ENCODE measurements at places on chromosomes 5 and 9.

DNA sequence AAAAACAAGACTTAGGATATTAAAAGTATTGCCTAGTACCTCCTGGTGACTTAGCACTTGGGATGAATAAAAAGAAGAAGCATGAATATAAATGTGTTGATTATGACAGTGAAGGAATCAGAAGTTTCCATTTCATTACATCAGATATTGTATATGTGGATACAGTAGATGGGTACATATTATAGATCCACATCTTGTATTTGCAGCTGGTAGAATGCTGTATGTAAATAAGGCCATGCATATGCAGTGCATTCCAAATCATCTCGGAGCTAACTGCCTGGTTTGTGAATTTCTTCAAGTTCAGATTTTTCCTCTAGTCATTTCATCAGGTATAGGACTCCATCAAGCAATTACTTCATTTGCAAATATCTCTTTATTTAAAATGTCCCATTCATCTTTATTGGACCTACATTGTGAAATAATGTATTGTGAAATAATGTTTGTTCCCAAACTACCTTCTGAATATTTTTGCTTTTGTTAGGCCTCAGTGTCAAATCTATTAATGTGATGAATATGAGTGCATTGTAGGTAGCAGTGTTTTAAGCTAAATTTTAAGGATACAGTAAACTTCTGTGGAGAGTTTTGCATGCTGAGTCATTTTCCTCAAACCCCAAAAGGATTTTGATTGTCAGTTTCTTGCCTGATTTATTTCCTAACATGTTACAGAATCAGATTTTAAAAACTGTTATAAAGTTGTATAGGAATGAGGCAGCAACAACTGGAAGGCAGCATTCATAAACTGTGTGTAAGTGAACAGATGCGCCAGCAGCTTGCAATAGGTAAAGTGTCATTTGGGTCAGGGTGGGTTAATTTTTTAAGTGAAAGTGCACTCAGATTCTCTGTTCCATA is 370.8 kb upstream of the RIOK2 start:
- no peak for DNase-seq

DNA sequence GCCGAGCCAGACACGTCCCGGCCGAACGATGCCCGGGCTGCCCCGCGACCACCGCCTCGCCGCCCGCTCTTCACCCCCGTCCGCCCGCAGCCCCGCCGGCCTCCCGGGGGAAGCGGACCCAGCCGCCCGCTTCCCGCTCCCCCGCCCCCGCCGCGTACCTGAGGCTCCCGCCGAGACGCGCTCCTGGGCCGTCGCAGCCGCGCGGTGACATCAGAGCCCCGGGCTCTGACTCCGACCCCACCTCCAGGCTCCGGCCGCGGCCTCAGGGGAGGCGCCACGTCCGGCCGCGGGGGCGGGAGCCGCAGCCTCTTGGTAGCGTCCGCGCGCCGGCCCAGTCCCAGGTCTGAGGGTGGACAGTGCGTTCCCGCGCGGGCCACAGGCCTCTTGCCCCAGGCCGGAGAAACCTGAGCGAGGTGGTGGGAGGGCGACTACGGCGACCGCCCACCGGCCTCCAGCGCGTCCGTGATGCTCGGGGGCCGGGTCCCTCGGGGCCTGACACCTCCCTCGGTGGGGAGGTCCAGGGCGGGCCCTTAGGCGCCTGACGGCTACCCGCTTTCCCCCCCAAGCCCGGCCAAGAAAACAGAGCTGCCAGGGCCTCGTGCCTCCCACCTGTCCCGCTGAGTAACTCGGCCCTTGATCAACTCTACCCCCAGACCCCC is at the start of gene SHROOM1:
Gene SHROOM1 (minus strand): TSS at position 212 of the 659 bp plus-strand sequence. CDS start 4,507 bp downstream, outside the sequence.
- no peak for DNase-seq

GRCh38 chr5:67006500-67006848 is 190.1 kb downstream of the CD180 start:
- no peak for DNase-seq

GRCh38 chr5:159965031-159965837 is 43.7 kb upstream of the TTC1 start:
- no peak for DNase-seq

DNA sequence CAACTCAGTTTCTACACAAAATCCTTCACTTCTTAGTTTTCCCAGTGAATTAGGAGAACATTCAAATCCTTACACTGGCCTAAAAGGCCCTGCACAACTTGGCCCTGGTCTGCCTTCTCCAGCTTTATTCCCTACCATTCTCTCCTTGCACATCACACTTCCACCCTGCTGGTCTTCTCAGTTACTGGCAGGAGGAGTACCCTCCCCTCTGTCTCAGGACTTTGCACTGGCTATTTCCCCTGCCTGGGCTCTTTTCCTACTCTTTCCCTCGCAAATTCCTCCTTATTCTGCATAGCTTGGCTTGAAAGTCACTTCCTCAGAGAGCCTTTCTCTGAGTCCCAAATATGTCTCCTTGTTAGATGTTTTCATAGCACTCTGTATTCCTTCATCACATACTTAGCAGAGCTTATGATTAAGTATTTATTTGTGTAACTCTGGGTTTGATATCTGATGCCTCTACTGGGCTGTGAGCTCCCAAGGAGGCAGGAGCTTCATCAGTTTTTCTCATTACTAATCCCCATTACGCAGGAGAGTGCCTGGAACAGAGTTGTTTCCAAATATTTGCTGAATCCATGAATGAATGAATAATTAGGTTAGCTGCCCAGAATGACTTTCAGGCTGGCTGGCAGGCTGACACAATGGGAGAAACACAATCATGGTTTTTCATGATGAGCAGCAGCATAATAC is 159.8 kb upstream of the KLF9 start:
- no peak for DNase-seq

DNA sequence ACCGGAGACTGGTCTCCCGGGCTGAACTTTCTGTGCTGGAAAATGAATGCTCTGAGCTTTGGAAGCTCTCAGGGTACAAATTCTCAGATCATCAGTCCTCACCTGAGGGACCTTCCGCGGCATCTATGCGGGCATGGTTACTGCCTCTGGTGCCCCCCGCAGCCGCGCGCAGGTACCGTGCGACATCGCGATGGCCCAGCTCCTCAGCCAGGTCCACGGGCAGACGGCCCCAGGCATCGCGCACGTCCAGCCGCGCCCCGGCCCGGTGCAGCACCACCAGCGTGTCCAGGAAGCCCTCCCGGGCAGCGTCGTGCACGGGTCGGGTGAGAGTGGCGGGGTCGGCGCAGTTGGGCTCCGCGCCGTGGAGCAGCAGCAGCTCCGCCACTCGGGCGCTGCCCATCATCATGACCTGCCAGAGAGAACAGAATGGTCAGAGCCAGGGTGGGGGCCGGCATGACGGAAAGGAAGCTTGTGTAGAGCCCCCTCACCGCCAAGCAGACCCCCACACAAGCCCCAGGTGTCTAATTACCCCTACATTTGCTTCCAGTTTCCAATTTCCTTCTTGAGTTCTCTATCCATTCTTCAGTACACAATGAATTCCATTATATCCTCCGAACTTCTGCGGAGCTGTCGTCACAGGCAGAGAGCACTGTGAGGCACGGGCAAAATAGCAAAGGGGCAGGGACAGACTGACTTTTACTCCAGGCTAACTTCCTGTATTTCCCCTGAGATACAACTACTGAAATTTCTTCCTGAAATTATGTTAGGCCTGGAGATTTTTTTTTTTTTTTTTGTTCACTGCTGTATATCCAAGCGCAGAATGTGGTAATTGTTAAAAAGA is 23.2 kb downstream of the CDKN2A start:
- no peak for DNase-seq

- DNase-seq: no peak
Observed at GRCh38 chr5:33470544-33470943, 29.8 kb downstream of the TARS1 start.

DNA sequence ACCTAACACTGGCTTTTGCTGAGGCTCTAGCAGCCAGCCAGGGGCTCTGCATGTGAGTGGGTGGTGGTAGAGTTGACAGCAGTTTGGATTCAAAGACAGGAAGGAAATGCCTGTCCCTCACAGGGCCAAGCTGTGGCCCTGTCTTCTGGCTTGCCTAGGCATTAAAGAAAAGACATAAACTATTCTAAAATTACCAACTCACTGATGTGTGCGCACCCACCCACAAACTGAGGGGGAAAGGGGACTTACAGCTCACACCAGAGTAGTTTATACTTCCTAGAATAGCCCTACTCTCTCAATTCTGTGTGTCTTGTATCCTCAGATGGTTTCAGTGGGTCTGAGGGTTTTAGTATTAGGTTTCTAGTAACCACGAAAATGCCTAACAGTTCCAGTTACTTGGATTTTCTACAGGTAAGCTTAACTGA is 18.3 kb upstream of the IL13 start:
- no peak for DNase-seq

DNA sequence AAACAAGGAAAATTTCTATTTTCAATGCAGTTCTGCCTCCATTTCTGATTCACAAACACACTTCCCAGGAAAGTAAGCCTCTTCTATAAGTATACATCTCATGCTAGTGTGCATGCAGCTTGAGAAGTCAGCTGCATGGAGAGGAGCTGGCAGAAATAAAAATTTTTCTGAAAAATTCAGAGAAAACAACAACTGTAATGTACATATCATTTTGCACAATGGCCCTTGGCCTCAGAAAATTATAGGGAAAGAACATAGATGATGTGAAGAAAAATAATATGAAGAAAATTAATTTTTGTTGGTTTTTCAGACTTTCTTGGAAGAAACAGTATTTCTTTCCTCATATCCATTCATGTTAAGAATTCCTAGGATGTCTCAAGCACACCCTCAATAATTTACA is 277.8 kb upstream of the ADRA1B start:
- no peak for DNase-seq

- DNase-seq: peak; percentile 60
Observed at GRCh38 chr5:175478384-175479124, at the start of gene SFXN1. SFXN1 (plus strand) TSS chr5:175478560; CDS start chr5:175492104, 13,544 bp downstream.

DNA sequence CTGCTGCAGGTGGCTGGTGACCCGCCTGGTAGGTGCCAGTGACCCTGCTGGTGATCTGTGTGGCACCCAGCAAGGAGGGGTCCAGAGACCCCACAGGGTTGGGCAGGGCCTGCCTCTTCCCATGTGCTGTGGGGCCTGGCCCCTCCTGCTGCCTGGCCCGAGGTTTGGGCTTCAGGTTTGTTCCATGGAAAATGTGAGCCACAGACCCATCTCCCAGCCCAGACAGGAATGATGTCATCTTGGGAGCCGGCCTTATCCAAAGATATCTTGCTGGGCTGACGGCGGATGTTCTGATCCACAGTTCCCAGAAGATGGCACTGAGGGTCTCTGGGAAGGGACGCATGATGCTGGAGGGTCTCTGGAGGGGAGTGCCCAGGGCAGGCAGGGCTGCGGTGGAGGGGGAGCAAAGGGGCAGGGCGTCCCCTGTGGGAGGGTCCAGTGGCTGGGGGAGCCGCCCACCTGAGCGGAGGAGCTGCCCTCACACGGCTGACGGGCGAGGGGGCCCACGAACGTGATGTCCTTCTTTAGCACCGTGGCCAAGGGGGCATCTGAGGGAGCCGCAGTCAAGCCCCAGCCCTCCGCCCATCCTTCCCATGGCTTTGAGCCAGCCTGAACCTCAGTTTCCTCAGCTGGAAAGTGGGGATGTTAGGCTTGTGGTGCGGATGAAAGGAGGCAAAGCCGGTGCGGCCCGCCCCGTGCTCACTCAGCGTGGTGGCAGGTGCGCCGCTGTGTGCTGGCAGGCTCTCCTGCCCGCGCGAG is 68.1 kb downstream of the COL5A1 start:
- DNase-seq: no peak

GRCh38 chr9:22452415-22453010 is 5.9 kb downstream of the DMRTA1 start:
- DNase-seq: no peak

- DNase-seq: no peak
Observed at GRCh38 chr5:154966081-154966841, 25.4 kb downstream of the MRPL22 start.

DNA sequence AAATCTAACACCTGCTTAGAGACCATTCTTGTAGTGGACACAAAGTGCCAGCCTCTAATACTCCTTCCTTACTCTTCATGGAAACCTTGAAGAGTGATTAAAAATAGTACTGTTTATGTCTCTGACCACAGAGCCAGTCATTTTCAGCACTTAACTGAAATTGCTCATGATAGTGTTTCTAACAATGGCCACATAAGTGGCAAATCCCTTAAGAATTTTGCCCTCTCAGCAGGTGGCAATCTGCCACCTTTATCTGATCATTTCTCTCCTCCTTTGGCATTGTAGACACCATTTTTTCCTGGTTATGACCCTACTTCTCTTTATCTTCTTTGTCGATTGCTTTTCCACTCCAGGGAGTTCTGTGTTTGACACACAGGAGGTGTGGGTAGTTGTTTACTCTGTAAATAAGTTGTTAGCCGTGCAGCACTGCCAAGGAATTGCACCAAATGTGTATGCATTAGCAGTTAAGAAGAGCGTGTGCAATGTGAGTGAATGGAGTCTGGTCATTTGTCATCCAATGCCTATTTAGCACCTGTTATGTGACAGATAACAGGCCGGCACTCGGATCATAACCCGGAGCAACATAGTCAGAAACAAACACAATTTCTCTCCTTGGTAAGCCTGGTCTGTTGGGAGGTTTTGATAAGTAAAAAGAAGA is 36.8 kb upstream of the STARD4 start:
- DNase-seq: no peak

- no peak for DNase-seq
Observed at GRCh38 chr9:92360083-92360482, 34.3 kb downstream of the CENPP start.

DNA sequence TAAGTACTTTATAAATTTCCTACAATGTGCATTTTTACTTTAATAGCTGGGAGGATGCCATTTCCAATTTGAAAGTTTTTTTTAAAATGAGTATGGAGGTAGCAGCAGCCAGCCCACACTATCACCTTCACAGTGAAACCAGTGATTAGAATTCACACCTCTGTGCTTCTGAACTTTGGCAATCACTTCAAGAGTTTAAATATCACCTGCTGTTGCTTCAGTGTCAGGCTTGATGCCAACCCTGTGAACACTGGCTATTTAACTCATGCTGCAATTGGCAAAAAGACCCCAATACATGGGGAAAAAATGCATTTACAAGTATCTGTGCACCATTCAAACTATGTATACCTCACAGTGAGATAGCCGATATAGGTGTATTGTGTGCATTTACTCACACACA is 57.4 kb downstream of the CDK5RAP2 start:
- DNase-seq: no peak

DNA sequence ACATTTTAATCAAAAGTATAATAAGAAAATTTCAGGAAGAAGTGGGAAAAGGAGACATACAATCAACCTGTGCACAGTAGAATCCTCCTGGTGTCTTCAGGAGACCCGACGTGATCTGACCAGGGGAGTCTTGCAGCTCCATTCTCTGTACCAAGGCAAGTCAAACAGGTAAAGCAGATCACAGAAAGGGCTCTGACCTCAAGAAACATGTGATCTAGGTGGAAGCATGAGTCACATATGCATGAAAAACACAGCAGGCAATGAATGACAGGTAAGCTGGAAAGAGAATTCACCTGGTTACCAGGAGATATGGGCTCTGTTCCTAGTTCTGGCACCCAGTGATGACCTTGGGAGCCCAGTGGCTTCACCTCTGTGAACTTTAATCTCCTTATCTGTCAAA is 19.4 kb upstream of the FABP6 start:
- DNase-seq: no peak
